Iris pigment epithelial cell (primary cell): ENCODE measurements at places on chromosomes 11 and 22.
A peak's percentile ranks its signal among the peaks of the same experiment; 100 is the strongest.

- no peak for DNase-seq
Measured at GRCh38 chr11:61370349-61371005, 8.3 kb downstream of the TMEM138 start.

GRCh38 chr22:46649141-46650077 is 29.2 kb downstream of the GRAMD4 start:
- DNase-seq: peak; percentile 62

GRCh38 chr11:64245797-64246620 is 734 bp downstream of the PPP1R14B start:
- DNase-seq: peak; percentile 91

- DNase-seq: no peak
Measured at GRCh38 chr11:84594602-84595001, 1032.5 kb downstream of the DLG2 start.

- no peak for DNase-seq
Measured at GRCh38 chr22:32967386-32968101, 90.6 kb downstream of the SYN3 start.

- no peak for DNase-seq
Measured at GRCh38 chr11:1544536-1544935, 27.5 kb downstream of the DUSP8 start.

- no peak for DNase-seq
Measured at GRCh38 chr22:16957781-16958180, 50.2 kb downstream of the GAB4 start.
